Sciatic nerve (tissue), 2 donors: ENCODE measurements at places on chromosomes 7 and 10.

DNA sequence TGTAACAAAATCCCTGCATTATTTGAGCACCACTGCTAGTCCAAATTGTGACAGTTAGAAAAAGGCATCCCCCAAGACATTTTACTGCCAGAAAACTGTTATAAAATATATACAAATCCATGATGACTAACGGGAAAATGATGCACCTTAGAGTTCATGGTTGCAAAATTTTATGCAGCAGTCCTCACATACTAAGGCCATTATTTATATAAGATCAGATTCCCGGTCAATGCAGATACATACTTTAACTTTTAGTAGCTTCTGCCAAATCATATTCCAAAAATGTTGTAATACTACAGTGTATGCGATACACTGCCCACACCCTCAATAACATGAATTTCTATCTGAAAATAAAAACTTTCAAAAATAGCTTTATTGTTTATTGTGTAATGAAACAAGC is 239.9 kb upstream of the ZNF32 start:
- no peak for DNase-seq

DNA sequence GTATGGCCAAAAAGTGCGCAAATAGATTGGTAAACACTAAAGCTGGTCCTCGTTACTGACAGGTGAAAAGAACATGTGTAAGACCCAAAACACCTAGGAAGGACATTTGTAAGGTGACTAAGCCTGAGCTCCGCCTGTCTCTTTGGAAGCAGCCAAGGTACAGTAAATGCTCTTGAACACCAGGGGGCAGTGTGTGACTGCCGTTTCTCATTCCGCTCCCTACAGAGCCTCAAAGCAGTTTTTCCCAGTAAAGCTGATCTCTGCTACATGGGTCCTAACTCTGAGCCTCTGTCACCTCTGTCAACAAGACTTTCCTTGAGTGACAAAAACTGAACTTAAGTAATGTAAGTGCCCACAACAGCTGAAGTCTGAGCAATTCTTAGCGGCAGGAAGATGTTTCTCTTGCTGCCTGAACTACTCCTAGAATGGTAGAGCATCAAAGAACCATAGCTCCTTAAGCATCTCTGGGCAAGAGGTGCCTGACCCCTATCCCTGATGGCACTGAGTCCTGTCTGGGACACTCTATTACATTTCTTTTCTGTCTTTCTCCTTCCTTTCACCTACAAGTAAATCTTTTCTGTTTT is 238.0 kb upstream of the INHBA start:
- peak; percentile 83 for DNase-seq

GRCh38 chr7:137772316-137772715 is 74.5 kb downstream of the DGKI start:
- no peak for DNase-seq

DNA sequence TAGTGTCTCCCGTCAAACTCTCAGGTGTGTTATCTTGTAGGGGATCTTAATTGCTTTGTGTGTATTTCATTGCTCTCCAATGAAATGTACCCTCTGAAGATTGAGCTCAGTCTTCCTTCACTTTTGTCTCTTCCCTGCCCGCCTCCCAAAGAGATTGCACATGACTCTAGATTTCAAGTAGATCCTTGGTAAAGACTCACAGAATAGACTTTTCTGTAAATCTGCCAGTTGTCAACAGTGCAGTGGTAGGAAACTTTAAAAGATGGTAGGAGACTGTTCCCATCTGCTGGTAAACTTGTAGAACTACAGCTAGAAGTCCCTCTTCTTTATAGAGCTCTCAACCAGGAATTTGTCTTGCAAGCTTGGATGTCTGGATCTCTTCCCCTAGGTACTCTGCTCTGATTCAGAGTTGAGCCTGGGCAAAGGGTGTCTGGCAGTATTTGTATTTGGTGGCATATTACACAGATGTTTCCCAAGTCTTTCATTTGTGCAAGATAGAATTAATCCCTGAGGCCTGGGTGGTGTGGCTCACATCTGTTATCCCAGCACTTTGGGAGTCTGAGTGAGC is 9.6 kb downstream of the CCL26 start:
- no peak for DNase-seq

- DNase-seq: peak; percentile 63
Observed at GRCh38 chr10:132452216-132452650, 55.2 kb downstream of the PWWP2B start.

GRCh38 chr7:117076426-117076943 is 123.2 kb downstream of the ST7 start:
- DNase-seq: no peak
